ENCODE measurements at places on chromosomes 6 and 20.

DNA sequence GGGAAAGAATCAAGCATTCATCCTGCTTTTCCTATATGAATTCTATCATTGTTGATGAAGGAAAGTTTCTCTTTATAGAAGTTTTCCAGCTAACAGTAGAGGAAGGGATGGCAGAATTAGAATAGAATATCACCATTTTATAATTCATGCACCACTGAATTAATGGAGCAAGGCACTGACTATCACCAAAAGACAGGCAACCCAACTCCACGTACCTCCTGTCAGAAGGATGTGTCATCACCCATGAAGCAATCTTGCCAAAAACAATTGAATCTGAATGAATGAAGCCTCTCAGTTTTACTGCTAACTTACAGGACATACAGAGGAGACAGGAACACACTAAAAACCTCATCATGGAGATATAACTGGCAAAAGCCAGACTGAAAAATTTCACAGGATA is 122.4 kb downstream of the NFATC2 start:
- no peak for DNase-seq

DNA sequence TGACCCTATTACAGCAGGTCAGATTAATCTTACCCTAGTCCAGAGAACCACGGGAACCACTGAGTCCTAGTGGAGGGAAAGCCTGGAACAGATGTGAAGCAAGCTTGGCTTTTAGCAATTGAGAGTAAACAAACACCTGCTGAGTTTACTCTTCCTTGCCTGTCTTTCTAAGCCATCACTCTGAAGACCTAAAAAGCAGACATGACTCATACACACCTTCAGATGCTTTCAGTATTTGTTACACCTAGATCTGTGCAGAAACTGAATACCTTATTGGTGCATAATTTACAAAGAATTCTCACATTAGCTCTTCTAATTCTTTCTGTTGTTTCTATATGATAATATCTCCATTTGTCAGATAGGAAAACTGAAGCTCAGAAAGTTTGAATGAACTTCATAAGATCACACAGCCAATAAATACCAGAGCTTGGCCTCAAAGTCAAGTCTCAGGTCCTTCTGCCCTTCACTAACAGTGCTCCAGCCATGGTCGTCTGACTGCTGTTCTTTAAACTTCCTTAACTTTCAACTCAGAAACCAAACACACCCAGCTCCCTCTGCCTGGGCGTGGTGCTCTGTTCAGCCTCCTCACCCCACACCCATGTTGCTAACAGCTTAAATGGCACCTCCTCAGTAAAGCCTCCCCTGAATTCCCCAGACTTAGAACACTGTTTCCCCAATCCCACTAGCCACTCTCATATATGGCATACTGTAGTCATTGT is 8.6 kb upstream of the GABBR1 start:
- DNase-seq: no peak

GRCh38 chr20:382291-383115 is 1.9 kb downstream of the TRIB3 start:
- DNase-seq: no peak

DNA sequence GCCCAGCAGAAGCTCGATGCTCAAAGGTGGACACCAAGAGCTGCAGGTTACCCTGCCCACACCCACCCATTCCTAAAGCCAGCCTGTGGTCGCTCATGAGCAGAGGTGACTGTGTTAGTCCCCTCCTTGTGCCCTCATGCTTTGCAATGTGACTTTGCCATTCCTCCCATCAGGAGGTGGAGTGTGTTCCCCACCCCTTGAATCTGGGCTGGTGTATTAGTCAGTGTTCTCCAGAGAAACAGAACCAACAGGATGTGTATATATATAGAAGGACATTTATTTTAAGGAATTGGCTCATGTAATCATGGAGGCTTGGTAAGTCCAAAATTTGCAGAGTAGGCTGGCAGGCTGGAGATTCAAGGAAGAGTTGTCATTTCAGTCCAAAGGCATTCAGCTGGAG is 54.4 kb upstream of the RNF24 start:
- DNase-seq: no peak

DNA sequence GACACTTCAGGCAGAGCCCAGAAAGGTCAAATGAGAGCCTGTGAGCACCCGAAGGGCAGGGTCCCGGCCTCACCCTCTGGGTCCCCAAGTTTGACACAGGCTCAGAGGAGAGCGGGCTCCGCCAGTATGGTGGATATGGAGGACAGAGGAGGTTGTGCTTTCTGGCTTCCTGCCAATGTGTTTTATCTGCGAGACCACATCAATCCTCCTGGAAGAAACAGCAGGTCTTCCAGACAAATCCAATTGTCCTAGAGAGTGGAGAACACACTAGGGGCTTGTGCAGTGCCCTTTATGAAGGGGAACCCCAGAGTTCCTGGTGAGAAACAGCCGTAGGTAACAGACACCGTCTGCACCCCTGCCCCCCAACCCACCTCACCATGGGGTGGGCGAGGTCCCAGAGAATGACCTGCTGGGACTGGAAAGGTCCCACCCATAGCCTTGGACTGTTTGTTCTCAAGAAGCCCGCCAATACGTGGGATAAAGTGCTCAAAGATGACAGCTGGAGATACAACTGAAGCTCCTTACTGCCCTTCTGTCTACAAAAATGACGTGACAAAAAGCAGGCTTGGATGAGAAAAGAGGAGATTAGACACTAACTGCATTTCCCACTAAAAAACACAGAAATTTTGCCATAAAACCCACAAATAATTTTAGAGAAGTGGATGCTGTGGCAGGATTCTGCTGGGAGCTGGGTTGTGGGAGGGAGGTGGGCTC is 23.9 kb upstream of the SSTR4 start:
- no peak for DNase-seq

- no peak for DNase-seq
These were observed 20.6 kb upstream of the ARHGAP18 start for GRCh38 chr6:129730477-129731165.

DNA sequence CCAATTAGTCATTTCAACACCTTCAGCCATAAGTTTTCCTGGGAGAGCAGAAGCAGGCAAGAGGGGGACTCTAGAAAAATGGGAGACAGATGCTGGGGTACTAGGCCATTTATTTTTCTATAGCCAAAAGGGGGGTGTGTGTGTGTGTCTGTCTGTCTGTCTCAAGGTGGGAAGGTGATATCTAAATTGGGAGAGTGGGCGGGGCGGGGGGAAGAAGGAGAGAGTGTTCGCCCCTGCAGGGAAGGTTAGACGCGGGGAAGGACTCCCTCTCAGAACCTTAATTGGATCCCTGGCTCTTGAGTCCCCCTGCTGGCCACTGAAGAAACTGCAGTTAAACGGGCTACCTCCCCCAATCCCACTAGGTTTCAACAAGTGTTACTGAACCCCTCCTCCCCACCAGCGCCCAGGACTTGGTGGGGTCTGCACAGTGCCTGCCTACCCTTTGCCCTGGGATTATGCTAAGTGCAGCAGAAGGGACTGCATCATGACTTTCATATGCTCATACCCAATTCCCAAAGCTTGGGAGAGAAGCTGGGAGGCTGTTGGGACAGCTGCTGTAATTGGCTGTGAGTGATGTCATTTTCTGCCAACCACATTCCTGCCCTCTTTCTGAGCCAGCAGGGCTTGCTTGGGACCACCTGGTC is 45.8 kb downstream of the FOXP4 start:
- peak; percentile 61 for DNase-seq

- no peak for DNase-seq
These were observed 1.7 kb downstream of the UBE2V1 start for GRCh38 chr20:50111120-50111828.

DNA sequence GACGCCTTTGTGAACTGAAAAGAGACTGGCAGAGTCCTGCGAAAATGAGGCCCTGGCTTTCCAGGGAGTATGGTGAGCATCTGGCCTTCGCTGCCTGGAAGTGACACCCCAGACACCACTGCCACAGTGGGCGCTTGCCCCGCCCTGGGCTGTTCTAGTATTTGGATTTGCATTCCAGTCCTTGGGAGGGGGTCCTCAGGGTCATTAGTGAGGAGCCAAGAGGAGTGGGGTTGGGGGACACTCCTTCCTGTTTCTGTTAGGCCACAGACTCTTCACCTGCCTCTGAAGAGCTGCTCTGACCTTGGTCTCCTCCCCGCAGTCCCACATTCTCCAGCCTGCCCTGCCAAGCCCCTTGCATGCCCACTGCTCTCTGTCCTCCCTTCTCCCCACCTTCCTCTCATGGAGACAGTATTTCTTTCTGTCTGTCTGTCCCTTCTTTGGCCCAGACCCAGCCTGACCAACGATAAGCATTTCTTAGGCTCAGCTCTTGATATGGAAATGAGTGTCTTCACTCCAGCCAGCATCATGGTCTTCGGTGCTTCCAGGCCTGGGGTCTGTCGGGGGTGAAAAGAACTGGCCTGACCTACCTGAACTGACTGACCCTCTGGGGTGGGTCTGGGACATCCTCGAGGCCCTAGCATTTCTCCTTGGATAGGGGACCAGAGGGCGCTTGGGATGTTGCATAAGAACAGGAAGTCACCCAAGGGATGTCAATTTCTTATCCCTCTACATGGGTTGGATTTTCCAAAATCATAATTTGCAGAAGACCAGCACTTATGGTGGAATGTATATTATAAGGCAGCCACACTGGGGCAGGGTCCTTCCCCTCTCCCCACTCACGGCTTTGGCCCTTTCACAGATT is 19.4 kb downstream of the SLC9A8 start:
- DNase-seq: no peak

Measured in nucleus accumbens (tissue), 56 donors.